ENCODE measurements at places on chromosomes 4 and X.
A peak's percentile ranks its signal among the peaks of the same experiment; 100 is the strongest.

- DNase-seq = no peak
Measured at GRCh38 chrX:138765051-138765450, 53.5 kb upstream of the FGF13 start.

- peak; percentile 10 for DNase-seq
Measured at GRCh38 chrX:130264573-130264972, 4.1 kb downstream of the ZNF280C start.

GRCh38 chr4:98642991-98643426 is 15.4 kb downstream of the TSPAN5 start:
- DNase-seq = peak; percentile 33

GRCh38 chr4:97144199-97144598 is 999.1 kb downstream of the STPG2 start:
- DNase-seq = no peak

Measured in ACHN (cell line).